Stimulated activated naive CD4-positive, alpha-beta T cell treated with Interleukin-2 at 50 U/mL for 16 hours (primary cell): ENCODE measurements at places on chromosomes 16 and 17.
A peak's percentile ranks its signal among the peaks of the same experiment; 100 is the strongest.

- DNase-seq = no peak
Measured at GRCh38 chr17:44972953-44973352, 4.8 kb upstream of the C1QL1 start.

- no peak for DNase-seq
Measured at GRCh38 chr17:9647014-9647413, 1.7 kb downstream of the USP43 start.

GRCh38 chr17:4514206-4514605 is 15.5 kb downstream of the SPNS2 start:
- DNase-seq = no peak

DNA sequence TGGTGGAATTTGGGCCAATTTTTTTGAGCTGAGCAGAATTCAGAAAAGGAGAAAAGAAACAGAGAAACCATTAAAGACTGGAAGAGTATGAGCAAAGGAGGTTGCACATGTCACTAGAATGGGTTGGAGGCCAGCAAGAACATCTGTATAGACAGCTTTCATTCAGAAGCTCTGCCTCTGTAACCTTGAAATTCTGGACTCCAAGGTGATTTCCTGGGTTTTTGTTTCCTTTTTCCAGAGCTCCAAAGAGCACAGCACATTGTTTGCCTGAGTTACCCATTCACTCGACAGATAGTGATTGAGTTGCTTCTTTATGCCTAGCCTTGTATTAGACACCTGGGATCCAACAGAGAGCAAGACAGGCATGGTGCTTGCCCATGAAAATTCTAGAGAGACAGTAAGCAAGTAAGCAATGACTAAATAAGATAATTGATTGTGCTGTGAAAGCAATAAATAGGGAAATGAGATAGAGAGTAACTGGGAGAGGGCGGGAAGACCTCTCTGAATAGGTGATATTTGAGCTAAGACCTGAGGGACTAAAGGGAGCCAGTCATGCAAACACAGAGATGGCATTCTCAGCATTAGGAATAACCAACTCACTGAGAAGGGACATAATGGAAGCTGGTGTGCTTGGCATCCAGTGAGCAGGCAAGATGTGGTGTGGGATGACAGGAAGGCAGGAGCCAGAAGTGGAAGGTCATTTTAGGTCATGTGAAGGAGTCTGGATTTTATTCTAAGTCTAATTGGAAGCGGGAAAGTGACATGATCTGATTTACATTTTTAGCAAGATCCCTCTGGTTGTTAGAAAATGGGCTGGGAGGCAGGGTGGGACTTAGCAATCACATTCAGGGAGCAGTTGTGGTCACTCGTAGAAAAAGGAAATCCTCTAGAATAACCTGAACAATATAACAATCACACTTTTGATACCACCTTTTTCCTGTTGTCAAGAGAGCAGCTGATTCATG is 197.5 kb downstream of the HS3ST3A1 start:
- DNase-seq = no peak

DNA sequence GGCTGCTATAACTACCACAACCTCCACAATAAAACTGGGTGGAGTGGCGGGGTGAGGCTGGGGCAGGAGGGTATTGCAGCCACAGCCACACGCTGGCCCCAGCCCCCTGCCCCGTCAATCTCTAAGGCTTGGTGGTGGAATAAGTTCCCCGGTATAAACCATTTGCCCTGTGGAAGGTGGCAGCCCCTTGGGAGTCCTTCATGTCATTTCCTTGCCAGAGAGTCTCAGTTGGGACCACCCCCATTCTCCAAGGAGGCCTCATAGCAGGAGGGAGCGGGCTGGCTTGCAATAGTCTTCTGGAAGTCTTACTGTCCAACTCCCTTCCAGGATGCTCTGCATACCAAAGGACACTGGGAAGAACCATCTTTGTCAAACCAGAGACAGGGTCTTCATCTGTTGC is 19.4 kb downstream of the CD300A start:
- DNase-seq = no peak

DNA sequence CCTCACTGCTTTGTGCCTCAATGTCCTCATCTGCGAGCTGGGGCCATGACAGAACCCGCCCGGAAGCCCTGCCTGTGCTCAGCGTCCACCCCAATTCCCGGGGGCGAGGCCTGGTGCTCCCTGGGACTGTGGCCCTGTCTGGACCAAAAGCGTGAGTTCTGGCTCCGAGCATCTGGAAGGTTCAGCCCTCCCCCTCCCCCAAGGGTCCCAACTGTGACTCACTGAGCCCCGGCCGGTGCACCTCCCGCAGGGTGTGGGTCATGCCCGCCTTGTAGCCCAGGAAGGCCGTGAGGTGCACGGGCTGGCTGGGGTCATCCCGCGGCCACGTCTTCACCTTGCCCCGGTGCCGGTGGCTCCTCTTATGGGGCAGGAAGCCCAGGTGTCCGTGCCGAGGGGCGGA is 755 bp downstream of the RPL3L start:
- DNase-seq = no peak

DNA sequence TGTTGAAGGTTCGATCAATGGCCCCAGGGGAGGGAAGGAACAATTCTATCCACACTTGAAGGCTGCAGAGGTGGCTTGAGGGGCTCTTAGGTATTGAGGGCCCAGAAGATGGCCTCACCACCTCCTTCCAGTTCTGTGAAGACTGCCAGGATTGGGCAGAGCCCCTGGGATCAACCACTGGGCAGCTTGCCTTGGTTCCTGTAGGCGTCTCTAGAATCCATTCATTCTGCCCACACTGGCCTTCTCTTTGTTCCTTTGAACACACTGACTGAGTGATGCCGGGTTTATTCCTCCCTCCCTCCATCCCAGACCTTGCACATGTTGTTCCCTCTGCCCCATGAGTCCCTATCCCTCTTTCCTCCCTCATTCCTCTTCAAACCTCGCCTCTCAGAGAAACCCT is 50.5 kb downstream of the SYT17 start:
- DNase-seq = no peak

DNA sequence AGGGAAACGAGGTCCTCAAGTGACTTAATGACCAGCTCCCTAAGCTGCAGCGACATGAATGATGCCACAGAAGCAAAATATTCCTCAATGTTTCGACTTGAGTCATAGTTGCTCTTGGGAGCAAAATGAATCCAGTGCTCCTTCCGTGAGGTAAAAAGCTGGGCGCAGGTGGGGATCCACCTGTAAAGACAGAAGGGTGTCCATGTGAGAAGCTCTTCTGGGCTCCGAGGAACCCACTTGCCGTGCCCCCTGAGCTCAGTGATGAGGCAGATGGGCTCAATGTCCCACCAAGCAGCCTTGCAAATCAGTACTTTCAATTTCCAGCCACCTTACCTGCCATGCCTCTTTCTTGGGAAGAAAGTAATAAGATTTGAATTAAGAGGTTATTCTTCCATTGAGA is 25.5 kb downstream of the DNAH3 start:
- DNase-seq = no peak

- DNase-seq = no peak
Measured at GRCh38 chr16:15983898-15984297, 34.5 kb downstream of the ABCC1 start.

DNA sequence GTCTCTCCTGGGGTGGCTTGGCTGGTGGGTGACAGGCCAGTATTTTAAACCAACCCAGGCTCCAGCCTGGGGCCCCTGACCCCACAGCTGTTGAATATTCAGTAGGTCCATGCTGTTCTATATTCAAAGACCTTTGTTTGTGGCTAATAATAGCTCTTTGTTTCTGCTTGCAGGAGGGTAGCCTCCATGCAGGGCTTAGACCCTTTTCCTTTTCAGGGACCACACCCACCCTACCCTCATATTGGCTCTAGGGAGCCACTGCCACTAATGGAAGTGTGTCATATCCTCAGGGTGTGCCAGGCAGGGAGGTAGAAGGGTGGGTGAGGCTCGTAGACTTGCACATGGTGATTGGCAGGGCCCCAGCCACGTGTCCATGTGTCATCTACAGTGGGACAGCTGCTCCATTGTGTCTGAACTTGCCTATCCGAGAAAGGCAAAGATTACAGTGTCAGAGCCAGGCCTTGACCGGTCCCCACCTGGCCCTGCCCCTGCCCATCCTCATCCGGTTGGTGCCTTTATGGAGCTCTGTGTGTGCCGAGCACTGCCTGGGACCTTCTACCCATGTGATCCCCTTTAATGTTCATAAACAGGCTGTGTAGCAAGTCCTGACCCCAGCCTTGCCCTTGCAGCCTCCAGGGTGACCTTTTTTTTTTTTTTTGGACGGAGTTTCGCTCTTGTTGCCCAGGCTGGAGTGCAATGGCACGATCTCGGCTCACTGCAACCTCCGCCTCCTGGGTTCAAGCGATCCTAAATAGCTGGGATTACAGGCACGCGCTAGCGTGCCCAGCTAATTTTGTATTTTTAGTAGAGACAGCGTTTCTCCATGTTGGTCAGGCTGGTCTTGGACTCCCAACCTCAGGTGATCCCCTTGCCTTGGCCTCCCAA is 22.1 kb downstream of the TMC7 start:
- DNase-seq = no peak

GRCh38 chr17:19368229-19368628 is 5.7 kb upstream of the B9D1 start:
- DNase-seq = no peak

DNA sequence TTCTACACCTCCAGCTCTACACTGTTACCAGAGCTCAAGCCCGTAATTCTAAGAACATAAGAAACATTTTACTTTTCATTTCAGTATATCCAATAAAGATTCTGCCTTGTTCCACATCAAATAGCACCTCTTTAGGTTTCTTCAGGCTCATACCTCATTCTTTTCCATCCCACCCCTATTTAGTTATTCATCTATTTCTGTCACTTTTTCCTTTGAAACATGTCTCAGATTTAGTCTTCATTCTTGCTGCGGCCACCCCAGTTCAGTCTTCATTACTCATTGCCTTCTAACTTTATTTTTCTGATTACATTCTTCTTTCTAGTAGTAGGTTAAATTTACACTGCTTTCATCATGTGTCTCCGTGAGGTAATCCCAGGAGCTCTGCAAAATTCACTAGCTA is 33.5 kb downstream of the PPM1E start:
- DNase-seq = no peak

DNA sequence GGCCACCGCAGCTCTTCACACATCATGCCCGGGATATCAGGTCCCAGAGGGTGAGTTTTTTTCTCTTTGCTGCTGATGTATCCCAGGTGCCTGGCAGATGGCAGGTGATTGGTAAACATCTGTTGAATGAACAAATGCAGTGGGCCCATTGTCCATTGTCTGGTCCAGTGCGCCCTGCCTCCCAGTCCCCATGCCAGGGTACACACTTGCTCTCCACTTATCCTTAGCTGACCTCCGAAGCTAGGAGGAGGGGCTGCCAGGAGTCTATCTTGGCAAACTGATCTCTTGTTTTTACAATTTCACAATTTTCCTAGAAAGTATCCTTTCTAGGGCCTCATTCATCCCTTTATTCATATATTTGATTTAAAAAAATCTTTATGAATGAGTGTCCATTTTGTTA is 196.0 kb downstream of the RAB11FIP4 start:
- DNase-seq = no peak

GRCh38 chr16:29310852-29311314 is 95.6 kb downstream of the NPIPB11 start:
- DNase-seq = no peak

GRCh38 chr17:32281011-32281451 is 15.4 kb downstream of the RHBDL3 start:
- DNase-seq = no peak

DNA sequence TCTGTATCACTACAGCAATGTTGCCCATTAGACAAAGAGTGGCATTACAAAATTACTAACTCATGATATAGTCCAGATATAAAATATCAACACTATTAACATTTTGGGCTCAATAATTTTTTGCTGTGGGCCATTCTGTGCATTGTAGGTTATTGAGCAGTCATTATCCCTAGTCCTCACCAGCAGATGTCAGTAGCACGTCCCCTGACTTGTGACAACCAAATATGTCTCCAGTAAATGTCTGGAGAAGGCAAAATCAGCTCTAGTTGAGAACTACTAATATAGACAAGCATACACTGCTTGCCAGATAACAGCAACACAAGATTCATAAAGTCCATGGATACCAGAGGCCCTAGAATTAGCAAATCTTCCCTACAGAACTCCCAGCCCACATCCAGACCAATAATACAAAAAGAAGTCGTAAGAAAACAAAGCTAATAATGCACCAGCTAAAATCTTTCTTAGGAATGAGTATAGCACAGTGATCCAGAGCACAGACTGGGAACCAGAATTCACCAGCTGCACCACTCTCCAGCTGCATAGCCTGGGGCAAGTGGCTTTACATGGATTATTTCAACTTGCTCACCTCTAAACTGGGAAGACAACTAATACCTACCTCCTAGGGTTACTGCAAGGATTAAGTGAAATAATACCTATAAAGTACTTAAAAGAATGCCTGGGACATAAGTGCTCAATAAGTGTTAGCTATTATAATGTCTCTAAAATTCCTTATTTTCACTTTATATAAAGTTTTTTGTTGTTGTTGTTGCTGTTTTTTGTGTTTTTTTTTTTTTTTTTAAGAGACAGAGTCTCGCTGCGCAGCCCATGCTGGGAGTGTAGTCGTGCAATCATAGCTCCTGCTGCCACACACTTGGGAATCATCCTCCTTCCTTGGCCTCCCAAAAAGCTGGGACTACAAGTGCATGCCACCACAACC is 23.7 kb downstream of the HELZ start:
- no peak for DNase-seq

GRCh38 chr16:17590711-17591654 is 120.2 kb upstream of the XYLT1 start:
- DNase-seq = peak; percentile 65

- DNase-seq = no peak
Measured at GRCh38 chr16:86002178-86002900, 103.4 kb downstream of the IRF8 start.

GRCh38 chr16:73350707-73351452 is 303.0 kb upstream of the ZFHX3 start:
- DNase-seq = no peak

GRCh38 chr16:11067697-11068141 is 123.4 kb downstream of the CLEC16A start:
- no peak for DNase-seq

GRCh38 chr16:554297-554621 is 5.9 kb upstream of the PRR35 start:
- DNase-seq = no peak

- DNase-seq = no peak
Measured at GRCh38 chr16:78852081-78852635, 748.4 kb downstream of the MAF start.

- DNase-seq = no peak
Measured at GRCh38 chr16:27721531-27722181, 171.7 kb downstream of the KATNIP start.

DNA sequence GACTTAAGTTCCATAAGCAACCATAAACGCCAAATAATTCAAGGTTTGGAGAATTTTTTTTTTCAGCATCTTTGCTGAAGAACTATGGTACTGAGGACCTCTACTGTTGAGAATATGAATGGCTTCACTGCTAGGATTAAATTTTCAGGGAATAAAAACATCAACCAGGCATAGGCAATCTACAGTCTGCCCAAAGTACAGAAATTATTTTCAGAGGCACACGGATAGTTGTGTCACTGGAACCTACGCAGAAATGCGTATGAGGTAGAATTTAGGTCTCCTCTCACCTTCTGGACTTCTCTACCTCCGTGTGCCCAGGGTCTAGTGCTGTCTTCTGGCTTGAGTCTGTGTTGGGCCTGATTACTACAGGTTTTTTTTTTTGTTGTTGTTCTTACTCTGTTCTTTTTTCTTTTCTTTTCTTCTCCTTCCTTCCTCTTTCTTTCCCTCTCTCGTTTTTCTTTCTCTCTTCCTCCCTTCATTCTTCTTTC is 39.7 kb downstream of the NACA2 start:
- no peak for DNase-seq

GRCh38 chr17:44362949-44363612 is 572 bp downstream of the FAM171A2 start:
- no peak for DNase-seq

GRCh38 chr16:24499193-24499814 is 40.1 kb upstream of the RBBP6 start:
- no peak for DNase-seq

GRCh38 chr17:50691550-50692447 is 15.9 kb downstream of the ANKRD40 start:
- DNase-seq = no peak
